NCI-H1694 treated with DMSO at 0.1 percent for 48 hours (cell line): ENCODE measurements at places on chromosomes 5 and 9.
A peak's percentile ranks its signal among the peaks of the same experiment; 100 is the strongest.

- no peak for DNase-seq
Measured at GRCh38 chr5:51271261-51271660, 112.0 kb upstream of the ISL1 start.

DNA sequence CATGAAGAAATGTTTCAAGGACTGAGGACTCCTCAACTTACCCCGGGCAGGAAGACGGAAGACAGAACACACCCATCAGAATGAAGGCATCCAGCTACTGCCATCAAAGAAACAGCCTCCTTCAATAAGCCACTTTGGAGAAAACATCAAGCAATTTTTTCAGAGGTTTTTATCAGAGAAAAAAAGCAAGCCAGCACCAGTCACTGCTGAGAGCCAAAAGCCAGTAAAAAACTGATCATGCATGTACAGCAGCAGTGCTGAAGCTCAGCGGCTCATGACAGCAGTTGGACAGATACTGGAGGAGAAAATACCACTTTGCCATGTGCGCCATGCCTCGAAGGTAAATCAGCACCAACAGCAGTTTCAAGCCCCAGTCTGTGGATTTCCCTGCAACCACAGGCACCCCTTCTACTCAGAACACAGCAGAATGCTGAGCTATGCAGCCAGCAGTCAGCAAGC is 10.1 kb upstream of the ZNF484 start:
- peak; percentile 1 for DNase-seq

GRCh38 chr9:2257248-2257929 is 242.2 kb downstream of the SMARCA2 start:
- DNase-seq = no peak

- DNase-seq = no peak
Measured at GRCh38 chr9:123345567-123345955, 10.4 kb upstream of the CRB2 start.

DNA sequence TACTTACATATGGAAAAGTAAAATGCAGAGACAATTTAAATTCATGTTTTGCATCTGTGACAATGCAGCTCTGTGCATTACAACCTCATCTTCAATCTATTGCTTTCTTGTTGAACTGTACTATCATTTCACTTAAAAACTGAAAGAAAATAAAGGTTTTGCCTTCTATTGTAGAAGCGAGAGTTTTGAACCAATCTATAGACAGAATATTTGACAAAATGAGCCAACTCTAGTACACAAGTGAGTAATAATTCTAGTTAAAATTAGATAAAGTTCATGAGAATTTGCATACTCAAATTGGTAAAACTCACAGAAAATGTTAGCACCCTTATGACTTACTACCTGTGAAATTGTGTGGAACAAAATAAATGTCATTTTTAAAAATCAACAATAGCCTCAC is 123.7 kb downstream of the EDIL3 start:
- DNase-seq = no peak

DNA sequence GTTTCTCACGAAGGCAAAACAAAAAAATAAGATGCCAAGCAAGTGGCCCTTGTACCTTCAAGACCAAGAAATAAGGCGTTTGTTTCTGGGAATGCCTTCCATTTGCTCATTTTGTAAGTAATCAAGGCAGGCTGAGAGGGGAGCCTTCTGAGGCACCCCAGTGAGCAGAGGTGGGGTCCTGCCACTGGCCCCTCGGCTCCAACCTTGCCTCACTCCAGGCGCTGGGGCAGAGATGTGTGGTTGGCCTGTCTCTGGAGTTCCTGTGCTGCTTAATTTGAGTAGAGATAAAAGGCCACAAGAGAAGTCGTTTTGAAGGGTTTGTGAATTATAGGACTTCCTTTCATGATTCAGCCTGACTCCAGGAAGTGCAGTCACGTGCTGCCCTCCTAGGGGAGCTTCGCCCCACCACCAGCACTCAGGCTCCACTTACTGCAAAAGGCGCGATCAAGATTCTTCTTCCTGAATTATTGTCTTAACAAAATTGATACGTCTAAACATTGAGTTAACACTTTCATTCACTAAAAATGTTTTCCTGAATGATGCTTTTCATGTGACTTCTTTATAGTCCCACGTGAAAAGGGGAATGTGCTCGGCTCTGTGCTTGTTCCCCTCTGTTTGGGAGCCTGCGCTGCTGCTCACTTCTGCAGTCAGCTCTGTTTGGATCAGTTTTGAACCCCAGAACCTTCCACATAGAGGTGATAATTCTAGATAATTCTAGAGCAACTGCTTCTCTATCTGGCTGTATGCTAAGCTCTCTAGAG is 13.7 kb downstream of the SYK start:
- DNase-seq = no peak

GRCh38 chr5:76479973-76480667 is 77.0 kb downstream of the IQGAP2 start:
- DNase-seq = no peak
